ENCODE measurements at places on chromosomes 2 and 18.

DNA sequence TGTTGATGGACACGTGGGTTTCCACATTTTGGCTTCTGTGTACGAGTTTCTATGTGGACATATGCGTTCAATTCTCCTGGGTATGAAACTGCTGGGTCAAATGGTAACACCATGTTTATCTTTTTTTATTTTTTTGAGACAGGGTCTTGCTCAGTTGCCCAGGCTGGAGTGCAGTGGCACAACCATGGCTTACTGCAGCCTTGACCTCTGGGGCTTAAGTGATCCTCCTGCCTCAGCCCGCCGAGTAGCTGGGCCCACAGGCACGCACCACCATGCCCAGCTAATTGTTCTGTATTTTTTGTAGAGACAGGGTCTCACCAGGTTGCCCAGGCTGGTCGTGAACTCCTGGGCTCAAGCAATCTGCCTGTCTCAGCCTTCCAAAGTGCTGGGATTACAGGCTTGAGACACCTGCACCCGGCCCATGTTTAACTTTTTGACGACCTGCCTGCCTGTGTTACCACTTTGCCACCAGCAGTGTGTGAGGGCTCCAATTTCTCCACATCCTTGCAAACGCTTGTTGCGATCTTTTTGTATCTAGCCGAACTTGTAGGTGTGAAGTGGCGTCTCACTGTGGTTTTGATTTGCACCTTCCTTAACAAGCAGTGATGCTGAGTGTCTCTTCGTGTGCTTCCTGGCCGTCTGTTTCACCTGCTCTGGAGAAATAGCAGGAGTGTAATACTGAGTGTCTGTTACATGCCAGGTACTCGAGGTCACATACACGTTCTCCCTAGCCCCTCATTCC, 6.9 kb downstream of the HSBP1L1 start:
- DNase-seq, result no peak

DNA sequence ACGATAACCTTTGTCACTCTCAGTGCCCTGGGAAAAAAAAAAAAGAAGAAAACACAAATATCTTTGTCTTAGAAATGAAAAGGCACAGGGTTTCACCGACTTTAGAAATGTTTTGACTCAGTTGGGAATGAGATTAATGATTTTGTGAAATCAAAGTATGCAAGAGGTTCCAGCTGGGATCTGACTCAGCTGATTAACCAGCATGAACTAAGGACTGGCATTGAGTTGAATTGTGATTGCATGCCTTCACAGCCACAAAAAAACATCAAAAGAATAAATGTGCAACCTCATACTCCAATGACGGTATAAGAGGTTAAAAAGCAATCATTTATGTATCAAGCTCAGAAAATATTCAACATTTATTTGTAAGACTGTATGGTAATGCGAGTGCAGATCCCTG, 566.6 kb upstream of the DSEL start:
- no peak for DNase-seq

DNA sequence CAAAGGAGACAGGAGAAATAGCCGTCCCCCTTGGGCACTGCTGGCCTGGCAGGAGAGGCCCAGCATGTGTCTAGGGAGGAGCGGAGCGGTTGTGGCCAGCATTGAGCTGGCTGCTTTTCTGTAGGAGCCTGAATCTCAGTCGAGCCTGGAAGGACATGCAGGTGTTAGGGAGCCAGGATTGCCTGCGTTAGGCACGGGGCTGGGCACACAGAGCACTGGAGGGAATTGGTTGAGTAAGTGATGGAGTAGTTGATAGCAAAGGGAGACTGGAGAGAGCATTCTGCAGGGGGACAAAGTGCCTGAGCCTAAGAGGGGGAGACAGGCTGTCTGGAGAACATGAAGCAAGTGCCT, 22.8 kb downstream of the ASAP2 start:
- DNase-seq, result no peak

- no peak for DNase-seq
Measured at GRCh38 chr18:64993695-64994094, 757.1 kb upstream of the CDH7 start.

GRCh38 chr2:86747711-86748639, 27.9 kb downstream of the RMND5A start:
- no peak for DNase-seq

DNA sequence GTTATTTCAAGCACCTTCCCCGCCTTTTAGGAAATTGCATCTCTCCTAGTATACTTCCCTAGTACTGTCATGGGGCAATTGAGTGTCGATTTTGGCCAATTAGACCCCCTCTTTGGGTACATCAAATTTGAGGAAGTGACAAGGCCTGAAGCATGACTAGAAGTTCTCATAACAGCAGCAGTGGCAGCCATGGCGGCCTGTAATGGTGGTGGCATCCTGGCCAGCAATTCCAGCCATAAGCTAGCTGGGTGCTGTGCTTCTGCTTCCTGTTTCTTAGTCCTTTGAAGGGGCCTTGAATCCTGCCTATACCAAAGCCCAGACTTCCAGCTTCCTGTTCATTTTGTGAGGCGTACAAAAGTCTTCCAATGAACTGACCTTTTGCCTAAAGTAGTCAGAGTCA, 523.1 kb downstream of the PLCL1 start:
- DNase-seq, result no peak

GRCh38 chr2:124995185-124995912, 970.3 kb downstream of the CNTNAP5 start:
- DNase-seq, result no peak

- DNase-seq, result no peak
Measured at GRCh38 chr2:140589696-140590095, 1541.1 kb downstream of the LRP1B start.

- DNase-seq, result peak; percentile 26
Measured at GRCh38 chr2:231387904-231388724, 7.4 kb upstream of the B3GNT7 start.

DNA sequence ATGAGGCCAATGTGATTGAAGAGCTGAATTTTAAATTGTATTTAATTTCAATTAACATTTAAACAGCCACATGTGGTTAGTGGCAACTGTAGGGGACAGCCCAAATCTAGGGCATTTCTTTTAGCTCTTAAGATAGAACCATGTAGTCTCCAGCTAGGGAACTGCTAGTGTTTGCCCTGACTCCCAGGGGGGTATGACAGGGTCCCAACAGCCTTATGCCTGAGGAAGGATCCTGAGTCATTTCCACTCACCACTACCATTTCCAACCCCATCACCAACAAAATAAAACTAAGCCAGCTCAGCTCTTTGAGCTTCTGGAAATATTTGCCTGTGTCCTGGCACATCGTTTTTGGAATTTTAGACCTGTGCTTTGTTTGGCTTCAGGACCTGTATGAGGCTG, 13.7 kb upstream of the GMCL1 start:
- DNase-seq, result no peak

GRCh38 chr2:219210886-219211362, 4.3 kb downstream of the ZFAND2B start:
- no peak for DNase-seq

DNA sequence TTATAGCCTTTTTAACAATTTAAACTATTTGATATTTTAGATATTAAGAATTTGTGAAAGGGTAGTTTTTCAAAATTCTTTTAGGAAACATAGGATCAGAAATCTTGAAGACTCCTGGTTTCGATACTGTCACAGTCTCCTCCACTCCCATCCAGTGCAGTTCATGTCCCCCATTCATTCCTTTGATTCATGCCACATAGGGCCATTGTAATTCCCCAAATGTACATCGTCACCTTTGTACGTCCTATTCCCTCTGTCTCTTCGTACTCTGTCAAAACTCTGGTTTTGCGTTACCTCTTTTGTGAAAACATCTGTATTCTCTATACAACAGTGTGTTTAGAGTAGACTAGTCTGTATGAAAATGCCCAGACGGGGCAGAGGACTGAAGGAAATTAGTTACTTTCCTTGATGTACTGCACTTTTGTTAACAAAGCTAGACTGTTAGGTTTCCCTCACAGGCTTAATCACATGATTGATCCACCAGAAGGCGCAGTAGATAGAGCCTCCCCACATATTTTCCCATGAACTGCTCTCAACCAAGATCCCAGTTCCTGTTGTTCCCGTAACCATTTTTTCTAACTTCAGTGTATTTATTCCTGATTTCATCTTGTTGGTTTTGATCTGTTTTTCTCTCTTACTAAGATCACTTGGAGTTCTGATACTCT, 2.5 kb downstream of the MRPL35 start:
- DNase-seq, result no peak

- no peak for DNase-seq
Measured at GRCh38 chr2:167254721-167255120, 366.4 kb downstream of the XIRP2 start.

GRCh38 chr2:149490296-149490695, 97.3 kb downstream of the MMADHC start:
- DNase-seq, result no peak

GRCh38 chr2:33015421-33016142, 68.8 kb downstream of the LTBP1 start:
- no peak for DNase-seq

DNA sequence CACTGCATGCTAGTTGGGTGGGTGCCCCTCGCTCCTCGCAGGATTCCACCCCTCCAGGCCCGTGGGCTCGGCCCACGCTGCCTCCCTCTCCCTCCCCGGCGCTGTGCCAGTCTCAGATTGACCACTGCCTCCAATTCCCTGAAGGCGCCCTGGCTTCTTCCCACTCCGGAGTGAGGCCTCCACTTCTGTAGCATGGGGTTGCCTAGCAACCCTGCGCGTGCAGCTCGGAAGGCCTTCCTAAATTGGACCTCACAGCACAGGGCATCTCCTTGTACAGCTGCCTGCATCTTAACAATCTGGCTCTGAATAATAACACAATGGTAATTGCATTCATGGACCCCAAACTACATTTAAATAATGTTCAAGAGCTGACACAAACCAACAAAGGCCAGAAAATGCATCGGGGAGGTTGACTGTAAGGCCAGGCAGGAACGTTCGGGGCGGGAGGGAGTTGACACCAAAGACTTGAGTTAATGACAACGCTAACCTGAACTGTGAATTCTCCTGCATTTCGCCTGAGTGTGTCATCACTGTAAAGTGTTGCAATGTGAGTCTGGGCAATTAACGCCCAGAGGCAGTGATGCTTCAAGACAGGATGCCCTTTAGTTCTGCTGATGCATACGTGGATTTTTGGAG, 222.9 kb downstream of the ZBTB7C start:
- DNase-seq, result no peak

DNA sequence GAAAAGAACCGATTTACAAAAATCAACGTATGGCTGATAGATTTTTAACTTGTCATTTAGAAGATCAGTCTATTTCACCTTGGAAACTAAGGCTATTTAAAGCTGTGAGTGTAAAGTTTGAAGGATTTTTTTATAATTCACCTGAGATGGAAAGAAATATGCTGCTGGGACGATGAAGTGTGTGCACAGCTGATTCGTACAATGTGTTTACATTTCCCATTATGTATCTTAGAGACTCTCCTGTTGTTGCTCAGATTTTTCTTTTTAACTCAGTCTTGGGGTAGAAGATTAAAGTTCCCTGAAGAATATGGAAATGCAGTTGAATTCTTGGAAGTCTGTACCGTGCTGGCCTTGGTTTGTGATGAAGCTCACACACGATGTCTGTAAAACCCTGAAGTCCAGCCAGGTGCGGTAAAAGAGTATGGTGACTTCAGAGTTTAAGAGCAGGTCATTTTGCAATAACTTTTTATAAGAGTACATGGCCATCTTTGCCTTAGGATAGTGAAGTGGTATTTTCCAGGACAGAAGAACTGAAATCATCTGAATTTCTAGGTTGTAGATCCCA, 250.1 kb downstream of the PRKCE start:
- no peak for DNase-seq

DNA sequence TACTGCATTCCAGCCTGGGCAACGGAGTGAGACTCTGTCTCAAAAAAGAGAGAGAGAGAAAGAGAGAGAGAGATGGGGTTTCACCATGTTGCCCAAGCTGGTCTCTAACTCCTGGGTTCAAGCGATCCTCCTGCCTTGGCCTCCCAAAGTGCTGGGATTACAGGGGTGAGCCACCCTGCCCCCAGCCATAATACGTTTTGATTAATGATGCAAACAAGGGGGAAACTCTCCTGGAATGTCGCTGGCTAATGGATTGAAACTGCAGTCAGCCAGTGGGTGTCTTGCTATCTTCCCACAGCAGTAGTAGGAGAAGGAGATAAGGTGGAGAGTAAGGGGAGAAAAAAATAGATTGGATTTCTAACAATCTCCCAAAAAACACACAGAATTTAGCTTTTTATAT, 9.5 kb upstream of the RTN4 start:
- no peak for DNase-seq

DNA sequence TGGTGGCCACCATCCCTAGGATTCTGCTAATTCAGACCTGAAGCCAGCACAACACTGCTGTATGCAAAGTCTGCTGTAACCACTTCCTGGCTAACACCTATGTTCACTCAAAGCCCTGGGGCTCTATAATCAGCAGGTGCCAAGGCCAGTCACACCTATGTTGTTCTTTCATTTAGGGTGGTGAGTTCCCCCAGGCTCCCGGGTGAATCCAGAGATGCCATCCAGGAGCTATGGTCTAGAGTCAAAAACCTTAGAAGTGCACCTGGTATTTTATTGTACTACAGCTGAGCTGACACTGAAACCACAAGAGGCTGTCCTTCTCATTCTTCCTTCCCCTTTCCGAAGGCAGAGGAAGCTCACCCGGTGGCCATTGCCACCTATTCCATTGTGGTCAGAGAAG, 46.2 kb upstream of the CCDC141 start:
- no peak for DNase-seq

GRCh38 chr2:236167297-236168109, 683 bp downstream of the GBX2 start:
- no peak for DNase-seq

GRCh38 chr2:105652014-105652796, 92.5 kb upstream of the NCK2 start:
- DNase-seq, result no peak

DNA sequence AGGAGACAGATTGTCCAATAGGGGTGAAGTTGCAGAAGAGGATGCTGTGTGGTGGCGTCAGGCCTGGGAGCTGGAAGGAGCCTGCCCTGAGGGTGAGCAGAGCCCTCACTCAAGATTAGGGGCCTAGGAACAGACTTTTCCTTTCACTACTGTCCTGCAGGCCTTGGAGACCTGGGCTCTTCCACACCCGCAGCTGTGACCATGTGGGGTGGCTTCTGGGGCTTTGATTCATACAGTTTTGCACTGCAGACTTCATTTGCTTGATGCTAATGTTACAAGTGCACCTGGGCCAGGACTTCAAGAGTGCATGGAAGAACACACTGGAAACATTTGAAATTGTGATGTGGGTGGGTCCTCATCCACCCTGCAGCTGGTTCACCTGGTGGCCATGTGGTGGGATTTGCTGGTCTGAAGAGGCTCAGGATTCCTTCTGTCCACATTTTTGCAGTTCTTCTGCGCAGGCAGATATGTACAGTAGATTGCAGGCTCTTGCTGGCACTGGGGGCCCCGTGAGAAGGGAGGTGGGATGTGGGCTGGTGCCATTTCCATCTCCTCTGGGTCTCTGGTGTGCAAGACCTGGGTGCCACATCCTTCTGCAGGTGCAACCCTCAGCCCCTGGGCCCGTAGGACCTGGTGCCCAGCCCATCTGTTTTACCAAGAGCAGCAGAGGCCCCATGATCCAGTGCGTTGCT, 9.9 kb downstream of the GLI2 start:
- no peak for DNase-seq
